Aorta (tissue), 5 donors: ENCODE measurements at places on chromosomes 16 and 17. TPM values are rescaled to one million over a fixed set of nuclear protein-coding genes. Genes with fewer than 3 reads are reported as not detected.

Gene GUCY2D
- total RNA-seq: not detected

Gene MBTPS1
- 75.0 TPM for total RNA-seq

Gene FOXL1
- 23.8 TPM for total RNA-seq

Gene TPSD1
- total RNA-seq: not detected

Gene WDR81
- 27.3 TPM for total RNA-seq

Gene CDRT15
- total RNA-seq: not detected

Gene RAP1GAP2
- total RNA-seq: 7.7 TPM

Gene TVP23C
- 39.4 TPM for total RNA-seq

Gene KRT12
- total RNA-seq: not detected

Gene SGCA
- total RNA-seq: 92.7 TPM

Gene BEAN1
- 0.16 TPM for total RNA-seq

Gene SRL
- total RNA-seq: 2.3 TPM

Gene COL1A1
- 948 TPM for total RNA-seq

Gene HBQ1
- total RNA-seq: not detected

Gene TMEM88
- total RNA-seq: 16.0 TPM

Gene CCDC92B
- total RNA-seq: not detected

Gene RNF222
- total RNA-seq: not detected

Gene GPR139
- not detected for total RNA-seq

Gene DHRS11
- total RNA-seq: 6.5 TPM

Gene MYH1
- not detected for total RNA-seq

Gene ZP2
- total RNA-seq: not detected

Gene NLRC3
- total RNA-seq: 0.97 TPM

Gene CEMP1
- not detected for total RNA-seq

Gene SHPK
- total RNA-seq: 15.8 TPM

Gene TP53TG3
- total RNA-seq: not detected

Gene KRTAP9-8
- not detected for total RNA-seq

Gene GCGR
- total RNA-seq: 0.39 TPM

Gene ABCA10
- 6.3 TPM for total RNA-seq

Gene NT5M
- total RNA-seq: 2.2 TPM

Gene TEKT3
- total RNA-seq: 1.9 TPM

Gene TNP2
- not detected for total RNA-seq

Gene TBC1D3G
- not detected for total RNA-seq

Gene COX10
- total RNA-seq: 9.9 TPM

Gene G6PC1
- total RNA-seq: not detected

Gene PRSS53
- total RNA-seq: 6.0 TPM

Gene APOBR
- total RNA-seq: 3.1 TPM

Gene SLC47A2
- not detected for total RNA-seq

Gene RRAD
- 30.1 TPM for total RNA-seq

Gene IRX3
- 1.4 TPM for total RNA-seq

Gene DNASE1L2
- total RNA-seq: 1.1 TPM

Gene CRISPLD2
- total RNA-seq: 192 TPM

Gene CEP95
- 49.8 TPM for total RNA-seq

Gene CHD9NB
- 2.3 TPM for total RNA-seq

Gene ITPRIPL2
- 88.9 TPM for total RNA-seq

Gene DCAKD
- 33.1 TPM for total RNA-seq

Gene TBC1D3
- not detected for total RNA-seq

Gene BCAR1
- total RNA-seq: 125 TPM

Gene KRT17
- total RNA-seq: 3.8 TPM

Gene PDF
- total RNA-seq: 6.0 TPM

Gene DNAAF8
- total RNA-seq: not detected

Gene BIRC5
- 0.65 TPM for total RNA-seq

Gene CDH11
- 86.3 TPM for total RNA-seq

Gene MAP3K3
- total RNA-seq: 54.5 TPM

Gene GAST
- not detected for total RNA-seq

Gene CAVIN1
- total RNA-seq: 569 TPM

Gene CCDC144A
- 2.5 TPM for total RNA-seq

Gene HOXB1
- total RNA-seq: not detected

Gene CCDC40
- total RNA-seq: 3.3 TPM
